ENCODE measurements at places on chromosomes 16 and 17.

GRCh38 chr17:42422958-42423712 is at the start of gene CAVIN1:
CAVIN1 (minus strand) TSS chr17:42423256; CDS start chr17:42423097, 159 bp downstream.
- peak; percentile 91 for DNase-seq

GRCh38 chr17:7707446-7707845 is 2.4 kb downstream of the EFNB3 start:
- no peak for DNase-seq

GRCh38 chr16:50627419-50627818 is 53.7 kb downstream of the SNX20 start:
- no peak for DNase-seq

- no peak for DNase-seq
Measured at GRCh38 chr17:214881-215331, 33.5 kb upstream of the DOC2B start.

- no peak for DNase-seq
Measured at GRCh38 chr17:32256701-32257019, 9.0 kb upstream of the RHBDL3 start.

GRCh38 chr16:30941600-30942425 is 7.1 kb upstream of the ORAI3 start:
- DNase-seq: peak; percentile 66

GRCh38 chr17:48023400-48024148 is 14.0 kb downstream of the COPZ2 start:
- peak; percentile 87 for DNase-seq

- no peak for DNase-seq
Measured at GRCh38 chr16:68936736-68937631, 93.7 kb downstream of the TANGO6 start.

GRCh38 chr17:71302721-71303549 is 817.9 kb upstream of the SOX9 start:
- no peak for DNase-seq

- no peak for DNase-seq
Measured at GRCh38 chr17:59874376-59874775, 18.4 kb downstream of the TUBD1 start.

DNA sequence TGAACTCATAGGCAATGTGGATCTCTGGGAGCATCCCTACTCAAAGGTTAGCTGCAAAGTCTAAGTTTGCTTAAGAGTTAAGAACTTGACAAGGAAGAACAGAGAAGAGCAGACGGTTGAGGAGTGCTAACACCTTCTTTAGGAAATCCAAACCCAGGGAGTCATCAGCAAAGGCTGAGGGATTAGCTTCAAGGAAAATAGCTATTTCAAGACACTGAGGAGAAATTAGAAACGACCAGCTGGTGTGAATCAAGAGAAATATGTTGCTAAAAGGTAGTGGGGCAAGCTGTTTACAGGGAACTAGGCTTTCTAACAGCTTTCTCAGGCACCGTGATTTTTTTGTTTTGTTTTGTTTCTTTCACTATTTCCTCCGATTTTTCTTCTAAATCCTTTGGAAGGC is 90.7 kb downstream of the CDH8 start:
- no peak for DNase-seq

- DNase-seq: peak; percentile 47
Measured at GRCh38 chr17:74150428-74151025, 53.0 kb upstream of the RPL38 start.

DNA sequence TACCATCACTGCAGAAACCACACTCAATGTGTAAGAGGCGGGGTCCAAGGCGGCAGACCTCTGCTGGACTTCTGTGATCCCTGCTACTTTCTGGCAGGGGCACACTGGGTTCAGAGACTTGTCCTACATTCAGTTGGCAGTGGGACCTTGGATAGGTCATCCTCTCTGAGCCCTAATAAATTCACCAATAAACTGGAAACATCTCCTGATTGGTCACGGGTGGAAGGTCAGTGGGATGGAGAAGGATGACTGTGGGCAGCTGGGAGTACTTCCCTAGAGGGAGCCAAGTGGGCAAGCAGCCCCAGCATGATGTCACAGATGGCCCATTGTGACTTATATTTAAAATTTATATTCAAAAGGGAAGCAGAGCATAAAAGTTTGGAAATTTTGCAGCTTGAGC is 49.7 kb downstream of the RNF112 start:
- no peak for DNase-seq

- no peak for DNase-seq
Measured at GRCh38 chr16:9302072-9302471, 210.6 kb downstream of the HAPSTR1 start.

- no peak for DNase-seq
Measured at GRCh38 chr16:7946142-7946541, 613.5 kb downstream of the RBFOX1 start.

DNA sequence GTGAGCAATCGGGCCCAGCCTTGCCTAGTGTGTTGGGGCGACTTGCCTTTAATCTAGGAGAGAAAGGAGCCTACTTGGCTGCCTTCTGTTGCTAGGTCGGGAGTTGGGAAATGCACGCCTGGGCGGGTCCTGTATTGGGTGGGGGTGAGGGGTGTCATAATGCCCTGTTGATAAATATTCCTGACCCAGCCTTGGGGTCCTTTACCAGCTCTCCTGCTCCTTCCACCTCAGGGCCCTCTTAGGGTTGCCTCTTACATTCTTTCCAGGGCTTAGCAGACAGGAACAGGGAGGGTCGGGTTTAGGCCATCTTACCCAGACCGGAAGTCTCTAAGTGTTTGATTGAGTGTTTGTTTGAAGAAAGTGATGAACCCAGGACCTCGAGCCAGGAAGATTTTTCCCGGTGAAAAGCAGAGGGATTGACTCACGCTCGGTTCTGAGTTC is 112.9 kb downstream of the SEC14L1 start:
- no peak for DNase-seq

DNA sequence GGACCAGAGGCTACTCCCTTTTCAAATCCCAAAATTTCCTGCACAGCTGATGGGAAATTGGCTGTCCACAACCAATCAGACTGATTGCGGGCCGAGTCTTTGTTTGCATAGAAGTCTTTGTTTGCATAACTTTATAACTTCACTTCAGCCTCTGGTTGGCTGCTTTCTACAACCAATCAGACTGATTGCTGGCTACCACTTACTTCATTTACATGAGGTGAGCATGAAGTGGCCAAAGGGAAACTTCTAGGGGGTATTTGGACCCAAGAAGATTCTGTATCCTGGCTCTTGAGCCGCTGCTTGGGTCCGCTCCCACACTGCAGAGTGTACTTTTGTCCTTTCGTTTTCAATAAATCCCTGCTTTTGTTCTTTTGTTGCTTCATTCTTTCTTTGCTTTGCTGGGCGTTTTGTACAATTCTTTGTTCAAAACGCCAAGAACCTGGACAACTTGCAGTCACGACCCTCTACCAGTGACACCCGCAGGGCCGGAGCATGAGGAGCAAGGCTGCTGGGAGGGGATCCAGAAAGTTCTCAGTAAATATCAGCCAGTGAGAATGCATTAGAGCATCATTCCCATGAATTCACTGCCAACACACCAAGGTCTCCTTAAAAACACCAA is 67.5 kb downstream of the IQCK start:
- no peak for DNase-seq

DNA sequence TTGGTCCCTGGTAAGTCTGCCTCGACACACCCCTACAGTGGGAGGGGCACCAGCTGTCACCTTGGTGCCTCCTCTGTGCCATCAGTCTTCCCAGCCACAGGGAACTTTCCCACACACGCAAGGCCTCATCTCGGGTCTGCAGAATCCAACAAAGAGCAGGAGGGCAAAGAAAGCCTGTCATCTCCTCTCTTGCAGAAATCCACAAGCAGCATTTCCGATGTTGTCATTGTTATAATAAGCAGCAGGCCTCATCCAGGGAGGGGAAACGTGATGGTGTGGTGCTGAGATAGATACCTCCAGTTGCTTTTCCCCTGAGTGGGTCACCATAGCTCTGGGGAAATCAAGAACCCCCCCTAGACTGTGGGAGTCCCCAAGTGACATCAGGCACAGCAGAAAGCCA is 110.4 kb downstream of the CMIP start:
- DNase-seq: no peak

DNA sequence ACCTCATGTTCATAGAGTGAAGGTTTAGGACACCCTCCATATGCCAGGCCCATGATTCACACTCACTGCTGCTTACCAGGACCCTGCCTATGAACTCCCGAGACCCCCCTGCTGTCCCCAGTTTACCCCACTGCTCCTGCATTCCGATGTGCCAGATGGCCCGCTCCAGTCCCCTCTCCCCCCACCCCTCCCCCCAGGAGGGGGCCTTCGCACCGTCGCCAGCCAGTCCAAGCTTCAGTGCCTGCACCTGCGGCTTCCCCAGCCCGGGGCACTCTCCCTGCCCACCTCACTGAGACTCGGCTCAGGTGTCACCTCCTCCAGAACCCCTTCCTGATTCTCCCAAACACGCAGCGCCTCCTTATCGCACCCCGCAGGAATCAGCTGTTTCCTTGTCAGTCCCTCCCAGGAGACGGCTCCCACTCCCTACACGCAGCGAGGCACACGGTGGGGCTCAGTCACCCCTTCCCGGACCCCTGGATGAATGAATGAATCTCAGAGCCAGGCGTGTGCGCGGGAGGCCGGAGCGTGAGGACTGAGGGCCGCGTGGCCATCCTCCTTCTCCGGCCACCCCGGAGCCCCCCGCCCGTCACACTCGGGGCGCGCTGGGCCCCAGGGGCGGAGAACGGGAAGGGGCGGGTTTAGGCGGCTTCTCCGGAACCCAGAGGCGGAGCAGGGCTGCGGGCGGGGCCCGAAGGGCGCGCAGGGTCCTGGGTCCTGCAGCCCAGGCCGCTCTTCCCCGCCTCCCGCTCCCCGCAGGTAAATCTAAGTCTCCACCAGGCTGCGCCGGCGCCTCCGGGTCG is 1.6 kb downstream of the MYO1C start:
- peak; percentile 64 for DNase-seq

GRCh38 chr17:65243838-65244625 is 106.9 kb downstream of the RGS9 start:
- DNase-seq: peak; percentile 98

- DNase-seq: no peak
Measured at GRCh38 chr16:47777220-47777619, 316.1 kb downstream of the PHKB start.

- DNase-seq: no peak
Measured at GRCh38 chr16:21666772-21667171, 3.0 kb downstream of the OTOA start.

- DNase-seq: no peak
Measured at GRCh38 chr17:35717475-35717874, 14.0 kb upstream of the RASL10B start.

DNA sequence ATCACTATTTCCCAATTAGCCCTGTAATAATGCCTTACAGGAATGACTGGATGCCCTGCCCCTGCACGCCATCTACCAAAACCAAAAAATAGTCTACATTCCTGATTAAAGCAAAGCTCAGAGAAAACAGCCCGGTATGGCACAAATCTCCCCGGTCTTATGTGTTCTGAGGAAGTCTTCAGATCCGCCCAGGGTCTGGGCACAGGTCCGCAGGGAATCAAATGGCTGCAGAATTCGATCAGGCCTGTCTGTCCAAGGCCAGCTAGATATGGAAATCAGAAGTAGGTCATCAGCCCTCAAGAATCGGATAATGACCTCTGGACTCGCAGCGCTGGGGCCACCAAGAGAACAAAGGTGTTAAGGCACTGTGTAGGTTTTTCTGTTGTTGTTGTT is 171.0 kb downstream of the ZFHX3 start:
- no peak for DNase-seq

DNA sequence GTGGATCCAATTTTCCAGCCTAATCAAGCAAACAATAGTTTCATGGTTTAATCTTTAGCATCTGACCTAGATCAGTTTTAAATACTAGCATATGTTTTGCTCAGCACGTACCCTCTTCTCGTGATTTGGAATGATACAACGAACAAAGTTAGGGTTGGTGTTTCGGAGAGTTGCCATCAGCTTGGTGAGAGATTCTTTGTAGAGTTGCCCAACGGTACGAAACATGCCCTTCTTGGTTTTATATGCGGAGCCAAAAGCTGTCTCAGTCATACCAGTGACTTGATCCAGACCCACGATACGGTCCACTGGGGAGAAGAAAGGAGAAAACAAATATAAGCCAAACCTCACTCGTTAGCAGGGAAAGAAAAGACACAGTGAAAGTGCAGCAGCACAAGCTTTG is 85.3 kb downstream of the NDEL1 start:
- no peak for DNase-seq

GRCh38 chr16:80518436-80518835 is 22.4 kb upstream of the DYNLRB2 start:
- DNase-seq: peak; percentile 9

DNA sequence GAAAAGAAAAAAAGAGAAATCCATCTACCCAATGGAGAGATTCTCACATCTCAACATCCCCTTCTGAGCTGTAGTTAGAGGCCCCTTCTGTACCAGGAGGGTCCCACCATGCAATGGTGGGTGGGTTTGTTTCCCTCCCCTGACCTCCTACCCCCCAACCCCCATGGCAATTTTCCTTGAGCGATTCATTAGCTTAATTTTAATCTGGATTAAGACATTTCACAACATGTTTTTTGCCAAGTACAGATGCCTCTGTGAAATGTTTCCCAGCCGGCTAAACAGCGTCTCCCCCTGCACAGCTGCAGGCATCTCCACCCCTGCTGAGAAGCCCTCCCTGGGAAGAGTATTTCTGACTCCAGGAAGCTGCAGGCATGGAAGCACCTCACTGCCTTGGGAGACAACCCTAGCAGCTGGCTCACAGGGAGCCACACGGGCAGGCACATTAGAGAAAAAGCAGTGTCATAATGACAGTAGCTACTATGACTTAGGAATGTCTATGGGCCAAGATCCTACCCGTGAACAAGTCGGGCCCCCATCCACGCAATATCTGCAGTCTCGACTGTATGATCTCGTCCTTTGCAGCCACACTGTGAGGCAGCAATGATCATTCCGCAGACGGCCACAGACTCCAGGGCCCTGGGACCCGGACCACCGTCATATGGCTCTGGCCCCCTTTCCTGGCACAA is 117.3 kb downstream of the ADCY9 start:
- DNase-seq: no peak

DNA sequence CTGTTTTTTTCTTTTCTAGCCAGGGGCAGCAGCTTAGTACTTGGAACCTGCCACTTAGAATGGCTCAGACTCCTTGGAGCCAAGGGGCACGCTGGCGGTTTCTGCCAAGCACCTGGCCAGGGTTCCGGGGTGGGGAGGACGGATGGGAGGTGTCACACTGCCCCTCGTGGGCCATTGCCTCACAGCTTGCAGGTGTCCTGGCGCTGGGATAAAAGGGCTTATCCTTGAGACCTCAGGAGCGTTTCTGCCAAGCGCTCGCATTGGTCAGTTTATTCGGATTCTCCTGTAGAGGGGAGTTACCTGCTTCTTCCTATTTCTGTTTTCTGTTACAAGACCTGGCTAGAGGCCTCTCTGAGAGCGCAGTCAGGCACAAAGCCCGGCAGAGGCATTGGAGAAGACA is 234.6 kb downstream of the MSI2 start:
- no peak for DNase-seq

- no peak for DNase-seq
Measured at GRCh38 chr17:56434610-56435009, 158.9 kb upstream of the NOG start.

Data from SW480 (cell line).